ENCODE measurements at places on chromosomes 2 and 18. TPM values are rescaled to one million over a fixed set of nuclear protein-coding genes. Genes with fewer than 3 reads are reported as not detected.

DNA sequence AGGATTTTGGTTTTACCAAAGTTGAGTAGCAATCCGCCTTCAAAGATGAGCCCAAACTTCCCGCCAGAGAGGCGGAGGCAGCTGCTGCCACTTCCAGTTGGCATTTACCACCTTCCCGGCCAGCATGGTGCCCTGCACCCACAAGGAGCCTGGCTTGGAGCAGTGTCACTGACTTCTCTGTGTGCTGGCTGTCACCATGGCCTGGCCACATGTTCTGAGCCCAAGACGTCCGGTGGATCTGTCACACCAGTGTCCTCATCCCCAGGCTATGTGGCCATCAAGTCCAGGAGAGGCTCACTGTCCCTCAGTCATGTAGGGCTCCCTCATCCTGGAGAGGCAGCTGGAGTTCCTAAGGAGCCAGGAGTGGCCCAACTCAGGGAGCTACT, 100.6 kb downstream of the ACKR3 start:
- no peak for DNase-seq

- DNase-seq = no peak
Observed at GRCh38 chr2:152493417-152493816, 158.4 kb downstream of the FMNL2 start.

- DNase-seq = no peak
Observed at GRCh38 chr2:124805060-124805459, 780.0 kb downstream of the CNTNAP5 start.

DNA sequence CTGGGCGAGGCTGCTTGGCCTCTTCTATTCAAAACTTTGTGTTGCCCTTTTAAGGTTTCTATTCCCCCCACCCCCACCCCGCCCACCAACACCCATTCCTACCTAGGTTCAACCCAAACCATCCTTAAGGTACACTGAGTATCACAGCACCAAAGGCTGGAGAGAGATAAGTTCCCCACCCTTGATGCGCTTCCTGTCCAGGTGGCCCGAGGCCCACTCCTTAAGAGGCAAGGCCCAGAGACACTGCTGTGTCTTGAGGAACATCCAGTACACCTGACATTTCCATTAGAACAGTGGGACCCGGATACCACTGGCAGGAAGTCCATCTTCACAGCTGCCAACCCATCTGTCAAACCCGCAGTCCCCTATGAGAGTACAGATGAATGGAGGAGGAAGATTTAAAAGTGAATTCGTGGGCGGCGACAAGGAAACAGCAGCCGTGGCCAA, 277 bp upstream of the INPP1 start:
- peak; percentile 83 for DNase-seq

Gene CYBRD1
- total RNA-seq = 0.64 TPM

DNA sequence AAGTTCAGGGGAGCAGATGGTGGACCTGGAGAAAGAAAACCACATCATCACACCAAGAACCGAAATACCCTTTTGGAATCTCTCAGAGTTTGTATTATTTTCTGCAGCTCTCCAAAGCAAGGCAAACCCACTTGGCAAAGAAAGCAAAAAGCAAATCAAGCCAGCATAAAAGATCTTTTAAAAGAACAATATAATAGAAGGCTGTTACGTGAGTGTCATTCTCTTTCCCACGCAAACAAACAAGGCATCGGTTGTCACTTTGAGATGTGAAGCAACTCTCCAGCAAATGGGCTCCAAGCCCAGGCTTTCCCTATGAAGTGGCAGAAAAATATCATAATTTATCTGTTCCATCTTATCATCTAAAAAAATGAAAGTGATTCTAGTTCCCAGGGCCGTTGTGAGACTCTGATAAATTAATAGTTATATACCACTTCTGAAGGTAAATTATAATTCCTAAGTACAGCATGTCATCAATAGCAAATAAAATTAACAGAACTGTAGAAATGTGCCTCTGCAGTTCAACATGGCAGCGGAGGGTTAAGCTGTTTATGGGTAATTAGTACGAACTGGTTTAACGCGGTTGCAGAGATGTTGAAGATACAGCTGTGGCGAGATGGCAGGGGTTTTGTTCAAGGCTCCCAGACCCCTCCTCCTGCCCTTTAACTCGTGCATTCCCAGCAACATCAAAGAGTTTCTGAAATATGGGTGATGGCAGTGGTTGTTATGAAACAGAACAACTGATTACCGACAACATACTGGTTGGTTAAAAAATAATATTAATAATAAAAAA, 89.2 kb downstream of the EPHA4 start:
- no peak for DNase-seq

- no peak for DNase-seq
Observed at GRCh38 chr2:71894261-71894660, 253.4 kb downstream of the CYP26B1 start.

Gene SEMA4C
- total RNA-seq = 8.8 TPM

- DNase-seq = no peak
Observed at GRCh38 chr2:124001696-124002430, 23.2 kb upstream of the CNTNAP5 start.

- no peak for DNase-seq
Observed at GRCh38 chr2:66582987-66583880, 148.3 kb downstream of the MEIS1 start.

Gene SCN2A
- total RNA-seq = not detected

- DNase-seq = peak; percentile 18
Observed at GRCh38 chr18:63604791-63605567, 17.8 kb downstream of the SERPINB13 start.

- DNase-seq = no peak
Observed at GRCh38 chr2:235113854-235114253, 162.0 kb downstream of the SH3BP4 start.

DNA sequence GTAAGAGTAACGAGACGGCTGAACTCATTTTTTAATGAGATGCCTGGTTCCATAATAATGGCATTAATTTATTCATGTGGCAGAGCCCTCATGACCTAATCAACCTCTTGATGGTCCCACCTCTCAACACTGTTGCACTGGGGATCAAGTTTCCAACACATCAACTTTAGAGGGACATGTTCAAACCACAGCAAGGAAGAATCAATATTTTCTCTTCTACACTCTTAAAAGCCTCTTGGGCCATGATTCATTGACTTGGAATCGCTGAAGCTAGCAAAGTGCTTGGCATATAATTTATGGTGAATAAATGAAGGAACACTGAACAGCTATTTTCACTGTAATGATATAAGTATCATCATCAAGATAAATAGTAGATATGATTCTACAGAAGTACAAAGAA, 333.0 kb downstream of the TNS1 start:
- DNase-seq = no peak

DNA sequence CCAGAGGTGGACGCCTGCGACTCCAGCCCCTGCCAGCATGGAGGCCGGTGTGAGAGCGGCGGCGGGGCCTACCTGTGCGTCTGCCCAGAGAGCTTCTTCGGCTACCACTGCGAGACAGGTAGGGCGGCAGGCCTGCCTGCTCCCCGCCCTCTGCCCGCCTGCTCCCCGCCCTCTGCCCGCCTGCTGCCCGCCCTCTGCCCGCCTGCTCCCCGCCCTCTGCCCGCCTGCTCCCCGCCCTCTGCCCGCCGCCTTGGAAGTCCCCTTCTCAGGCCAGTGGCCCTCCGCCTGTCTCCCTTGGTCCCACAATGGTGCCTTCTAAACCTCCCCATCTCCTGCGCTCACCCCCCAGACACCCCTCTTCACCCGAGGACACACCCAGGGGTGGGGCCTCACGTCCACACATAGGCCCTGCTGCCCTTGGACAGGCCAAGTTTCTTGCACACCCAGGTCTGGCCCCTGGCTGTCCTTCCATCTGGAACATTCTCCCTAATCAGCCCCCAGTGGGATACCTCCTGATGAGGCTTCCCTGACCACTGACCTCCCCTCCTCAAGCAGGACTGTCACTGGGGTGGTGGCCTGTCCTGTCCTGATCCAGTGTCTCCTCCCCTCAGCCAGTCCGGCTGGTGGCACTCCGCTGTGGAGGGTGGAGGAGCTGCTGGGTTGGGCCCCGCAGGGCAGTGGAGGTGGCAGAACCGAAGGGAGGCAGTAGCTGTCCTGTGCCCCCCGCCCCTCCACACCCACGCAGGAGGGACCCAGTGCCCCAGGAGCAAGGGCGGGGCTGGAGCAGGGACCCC, 37.9 kb downstream of the MTERF4 start:
- peak; percentile 11 for DNase-seq

DNA sequence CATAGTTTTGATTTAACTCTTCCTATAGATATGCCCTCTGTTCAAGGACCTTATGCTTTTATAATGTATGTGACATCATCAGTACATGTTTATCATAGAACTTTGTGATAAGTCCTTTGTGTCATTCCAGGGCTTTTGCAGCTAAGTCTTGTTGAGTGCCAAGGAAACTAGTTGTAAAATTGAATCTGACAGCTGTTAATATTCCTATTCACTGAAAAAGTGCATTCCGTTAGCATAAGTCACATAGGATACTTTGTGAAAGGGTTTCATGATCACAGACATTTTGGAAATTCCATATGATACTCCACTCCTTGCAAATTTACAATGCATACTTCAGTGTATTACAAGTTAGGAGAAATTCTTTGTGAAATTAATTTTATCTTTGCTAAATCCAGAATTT, 503.4 kb downstream of the CCDC85A start:
- DNase-seq = no peak

- no peak for DNase-seq
Observed at GRCh38 chr2:238986491-238987351, 138.8 kb downstream of the TWIST2 start.

DNA sequence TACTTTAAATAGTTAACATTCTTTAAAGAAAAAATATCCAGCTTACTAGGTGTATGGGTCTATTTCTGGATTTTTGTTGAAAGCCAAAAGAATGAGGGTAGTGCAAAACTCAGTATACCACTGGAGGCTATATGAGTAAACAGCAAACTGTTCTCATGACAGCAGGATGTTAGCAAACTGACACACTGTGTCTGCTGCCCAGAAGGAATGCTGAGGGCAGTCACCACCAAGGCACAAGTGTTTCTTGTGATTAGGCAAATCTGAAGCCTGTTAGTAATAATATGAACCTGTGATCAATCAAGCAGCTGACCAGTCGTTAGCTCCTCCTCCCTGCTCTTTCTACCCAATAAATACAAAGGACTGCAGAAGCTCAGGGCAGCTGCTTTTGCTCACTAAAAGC, 50.5 kb upstream of the SULT1C3 start:
- DNase-seq = no peak

- DNase-seq = no peak
Observed at GRCh38 chr2:230964136-230964730, 31.7 kb upstream of the SPATA3 start.
